NCI-H748 treated with DMSO at 0.1 percent for 48 hours (cell line): ENCODE measurements at places on chromosomes 5 and 9.

- DNase-seq = no peak
These were observed 82.4 kb downstream of the PPP2R2B start for GRCh38 chr5:146796144-146796543.

DNA sequence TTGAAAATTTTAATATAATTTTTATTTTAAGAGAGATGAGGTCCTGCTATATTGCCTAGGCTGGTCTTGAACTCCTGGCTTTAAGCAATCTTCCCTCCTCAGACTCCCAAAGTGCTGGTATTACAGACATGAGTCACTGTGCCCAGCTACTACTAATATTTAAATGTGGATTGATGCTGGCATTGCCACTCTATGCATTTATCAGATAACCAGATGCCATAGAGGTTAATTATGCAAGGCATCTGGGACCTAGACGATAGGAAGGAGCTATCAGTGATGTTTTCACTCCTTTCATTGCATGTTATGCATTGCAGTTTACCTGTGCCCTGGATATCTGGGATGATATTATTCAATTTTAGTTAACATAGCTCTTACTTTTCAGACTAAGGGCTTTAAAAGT, 127.0 kb downstream of the RPS23 start:
- no peak for DNase-seq

GRCh38 chr5:119951330-119951934, 322.1 kb downstream of the FAM170A start:
- DNase-seq = no peak

- no peak for DNase-seq
These were observed 2.0 kb upstream of the RXFP3 start for GRCh38 chr5:33934176-33934575.

DNA sequence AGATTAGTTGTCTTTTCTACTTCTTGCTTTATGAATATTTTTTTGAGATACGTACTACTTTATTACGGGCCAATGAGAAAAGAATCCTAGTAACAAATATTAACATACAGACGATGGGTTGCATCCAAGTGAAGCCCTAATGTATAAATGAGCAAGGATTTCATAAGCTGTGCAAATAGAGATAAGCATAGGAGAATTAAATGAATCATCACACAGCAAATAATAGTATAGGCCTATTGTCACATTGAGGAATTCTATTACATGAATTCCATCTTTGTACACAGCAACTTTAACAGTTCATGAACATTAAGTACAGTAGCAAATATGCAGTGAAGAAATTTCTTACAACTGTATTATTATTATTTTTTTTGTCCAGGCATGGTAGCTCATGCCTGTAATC, 78.0 kb downstream of the ACER2 start:
- DNase-seq = no peak
